HTR-8/SVneo (cell line): ENCODE measurements at places on chromosomes 7 and 10.
A peak's percentile ranks its signal among the peaks of the same experiment; 100 is the strongest.

GRCh38 chr7:52838981-52839411, 196.4 kb upstream of the POM121L12 start:
- DNase-seq, result no peak

DNA sequence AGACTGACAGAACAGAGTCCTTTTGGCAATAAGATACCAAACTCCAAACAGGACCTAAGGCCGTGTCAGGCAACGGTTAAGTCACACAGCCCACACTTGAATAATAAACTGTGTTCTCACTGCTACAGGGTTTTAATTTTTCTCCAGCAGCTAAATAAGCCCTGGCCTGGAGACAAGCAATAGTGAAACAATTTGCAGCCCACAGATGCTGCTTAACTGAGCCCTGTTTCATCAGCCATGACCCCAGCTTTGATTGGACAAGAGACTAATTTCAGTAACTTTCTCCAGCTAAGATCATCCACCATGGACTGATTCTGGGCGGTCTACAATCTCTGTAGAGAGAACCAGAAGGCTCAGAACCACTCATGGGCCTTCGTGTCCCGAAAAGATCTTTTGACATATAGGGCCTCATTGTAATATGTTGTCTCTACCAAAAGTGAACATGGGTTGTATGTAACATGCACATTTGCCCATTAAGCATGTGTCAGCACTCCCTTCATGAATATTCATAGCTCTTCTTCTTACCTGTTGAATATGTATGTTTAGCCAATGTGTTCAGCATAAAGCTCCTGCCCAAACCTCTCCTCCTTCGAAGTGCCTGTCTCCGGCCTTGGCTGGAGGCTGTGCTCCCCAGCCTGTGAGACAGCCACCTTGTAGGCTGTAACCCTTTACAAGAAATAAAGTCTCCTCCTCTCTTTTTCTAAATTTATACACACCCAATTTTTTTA, 223.1 kb upstream of the AKR1E2 start:
- no peak for DNase-seq

GRCh38 chr7:3805151-3805550, 504.1 kb downstream of the SDK1 start:
- peak; percentile 65 for DNase-seq

GRCh38 chr7:114865564-114865963, 56.3 kb upstream of the MDFIC start:
- DNase-seq, result no peak

- no peak for DNase-seq
These were observed 90.3 kb upstream of the SFMBT2 start for GRCh38 chr10:7501157-7501556.

DNA sequence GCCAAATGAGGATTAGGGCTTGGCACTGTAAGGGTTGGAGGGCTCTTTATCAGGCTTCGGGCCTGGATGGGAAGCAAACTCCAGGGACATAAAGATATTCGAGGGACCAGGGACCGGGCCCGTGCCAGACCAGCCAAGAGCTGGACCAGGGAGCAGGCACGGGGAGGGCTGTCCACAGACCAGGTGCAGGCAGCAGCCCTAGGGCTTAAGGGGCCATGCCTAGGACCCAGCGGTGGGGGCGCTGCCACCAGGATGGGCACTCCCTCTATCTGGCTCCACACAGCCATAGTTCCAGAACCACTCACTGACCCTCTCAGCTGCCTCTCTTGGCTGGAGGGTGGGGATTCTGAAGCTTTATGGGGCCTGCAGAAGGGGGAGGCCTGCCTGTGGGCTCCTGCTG, 32.9 kb downstream of the FAM241B start:
- no peak for DNase-seq

DNA sequence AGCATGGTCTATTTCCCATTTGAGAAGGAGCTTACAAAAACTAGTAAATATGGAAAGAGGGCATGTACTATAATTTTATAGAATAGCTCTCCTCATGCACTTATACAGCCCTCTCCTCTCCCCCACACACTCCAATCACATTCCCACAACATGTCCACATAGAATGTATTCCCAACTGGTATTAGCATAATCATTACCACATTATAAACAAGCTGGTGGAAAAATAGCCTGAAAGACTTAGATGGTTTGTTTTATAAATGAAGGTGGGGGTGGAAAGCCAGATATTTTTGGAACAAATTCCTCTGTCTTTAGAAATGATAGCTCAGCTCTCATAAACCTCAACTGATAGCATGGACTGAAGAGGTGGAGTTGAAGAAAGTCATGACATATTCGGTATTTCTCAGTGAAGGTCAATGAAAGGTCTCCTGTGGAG, 410.1 kb downstream of the SUGCT start:
- DNase-seq, result no peak

GRCh38 chr10:52621635-52622079, 150.9 kb downstream of the MBL2 start:
- no peak for DNase-seq

DNA sequence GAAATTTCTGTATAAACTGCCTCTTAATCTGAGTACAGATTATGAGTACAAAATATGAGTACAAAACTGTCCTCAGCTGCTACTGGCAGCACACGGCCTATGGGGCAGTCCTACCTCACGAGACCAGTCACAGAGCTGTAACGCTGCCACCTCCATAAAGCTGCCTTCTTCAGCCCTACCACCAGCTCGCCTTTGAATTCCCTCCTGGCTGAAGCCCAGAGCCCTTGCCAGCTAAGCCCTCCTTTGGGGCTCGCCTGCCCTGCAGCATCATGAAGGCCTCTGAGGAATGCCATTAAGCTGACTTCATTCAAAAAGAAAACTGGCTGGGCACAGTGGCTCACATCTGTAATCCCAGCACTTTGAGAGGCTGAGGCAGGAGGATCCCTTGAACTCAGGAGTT, 180.0 kb upstream of the SH2B2 start:
- DNase-seq, result no peak

GRCh38 chr7:41715000-41715399, 12.1 kb upstream of the INHBA start:
- no peak for DNase-seq

DNA sequence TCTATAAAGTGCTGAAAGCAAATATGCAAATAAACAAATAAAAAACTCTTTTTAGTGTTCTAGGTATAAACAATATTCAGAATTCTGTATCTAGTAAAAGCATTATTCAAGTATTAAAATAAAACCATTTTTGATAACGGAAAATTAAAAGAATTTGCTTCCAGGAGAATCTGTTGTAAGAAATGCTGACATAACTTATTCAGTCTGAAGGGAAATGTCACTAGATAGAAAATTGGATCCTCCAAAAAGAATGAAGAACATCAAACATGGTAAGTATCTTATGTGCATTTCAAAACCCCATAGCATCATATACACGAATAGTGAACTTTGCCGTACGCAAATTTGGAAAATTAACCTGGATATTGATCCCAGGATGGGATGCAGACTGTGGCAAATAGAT, 506.7 kb downstream of the GLRX3 start:
- no peak for DNase-seq

- no peak for DNase-seq
These were observed 138.1 kb downstream of the RELN start for GRCh38 chr7:103851357-103851756.

GRCh38 chr10:49750546-49750945, 11.6 kb downstream of the OGDHL start:
- no peak for DNase-seq

DNA sequence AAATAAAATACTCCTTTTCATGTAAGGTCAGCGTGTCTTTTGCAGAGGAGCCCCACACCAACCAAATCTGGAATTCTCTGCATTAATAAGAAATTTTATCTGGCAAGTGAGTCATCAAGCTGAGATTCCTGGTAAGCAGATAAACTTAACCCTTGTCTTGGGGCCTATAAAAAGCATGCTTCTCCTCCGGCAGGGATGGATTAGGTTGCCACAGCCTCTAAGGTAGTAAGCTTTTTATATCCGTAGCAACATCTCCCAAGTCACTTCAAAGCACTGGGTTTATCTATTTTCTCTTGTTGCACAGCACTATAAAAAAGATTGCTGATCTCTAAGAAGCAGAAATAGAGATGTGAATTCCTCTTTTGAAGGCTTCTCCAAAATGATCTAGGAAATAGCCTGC, 202.8 kb upstream of the NOBOX start:
- DNase-seq, result no peak

- DNase-seq, result no peak
These were observed 39.1 kb downstream of the PDE1C start for GRCh38 chr7:32030904-32031692.

GRCh38 chr7:116546916-116547315, 22.1 kb downstream of the CAV1 start:
- DNase-seq, result no peak

- no peak for DNase-seq
These were observed 230.9 kb downstream of the CAMK1D start for GRCh38 chr10:12579954-12580858.
